Uterus (tissue), 4 donors: ENCODE measurements at places on chromosomes 7 and 10. TPM values are rescaled to one million over a fixed set of nuclear protein-coding genes. Genes with fewer than 3 reads are reported as not detected.

Gene NKX1-2
- total RNA-seq, result not detected

Gene PDGFA
- 35.1 TPM for total RNA-seq

DNA sequence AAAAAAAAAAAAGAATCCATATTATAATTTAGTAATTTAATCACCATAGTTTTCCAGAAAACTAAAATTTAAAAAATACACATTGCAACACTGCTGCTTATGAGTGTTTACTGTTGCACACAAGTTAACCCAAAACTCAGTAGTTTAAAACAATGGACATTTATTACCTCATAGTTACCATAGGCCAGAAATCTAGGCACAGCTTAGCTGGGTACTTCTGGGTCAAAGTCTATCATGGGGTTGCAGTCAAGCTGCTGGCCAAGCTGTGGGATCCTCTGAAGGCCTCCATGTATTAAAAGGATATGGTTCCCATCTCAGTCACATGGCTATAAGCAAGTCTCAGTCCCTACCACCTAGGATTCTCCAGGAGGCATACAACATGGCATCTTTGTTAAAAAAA is 83.6 kb downstream of the ZFAND4 start:
- no peak for DNase-seq

DNA sequence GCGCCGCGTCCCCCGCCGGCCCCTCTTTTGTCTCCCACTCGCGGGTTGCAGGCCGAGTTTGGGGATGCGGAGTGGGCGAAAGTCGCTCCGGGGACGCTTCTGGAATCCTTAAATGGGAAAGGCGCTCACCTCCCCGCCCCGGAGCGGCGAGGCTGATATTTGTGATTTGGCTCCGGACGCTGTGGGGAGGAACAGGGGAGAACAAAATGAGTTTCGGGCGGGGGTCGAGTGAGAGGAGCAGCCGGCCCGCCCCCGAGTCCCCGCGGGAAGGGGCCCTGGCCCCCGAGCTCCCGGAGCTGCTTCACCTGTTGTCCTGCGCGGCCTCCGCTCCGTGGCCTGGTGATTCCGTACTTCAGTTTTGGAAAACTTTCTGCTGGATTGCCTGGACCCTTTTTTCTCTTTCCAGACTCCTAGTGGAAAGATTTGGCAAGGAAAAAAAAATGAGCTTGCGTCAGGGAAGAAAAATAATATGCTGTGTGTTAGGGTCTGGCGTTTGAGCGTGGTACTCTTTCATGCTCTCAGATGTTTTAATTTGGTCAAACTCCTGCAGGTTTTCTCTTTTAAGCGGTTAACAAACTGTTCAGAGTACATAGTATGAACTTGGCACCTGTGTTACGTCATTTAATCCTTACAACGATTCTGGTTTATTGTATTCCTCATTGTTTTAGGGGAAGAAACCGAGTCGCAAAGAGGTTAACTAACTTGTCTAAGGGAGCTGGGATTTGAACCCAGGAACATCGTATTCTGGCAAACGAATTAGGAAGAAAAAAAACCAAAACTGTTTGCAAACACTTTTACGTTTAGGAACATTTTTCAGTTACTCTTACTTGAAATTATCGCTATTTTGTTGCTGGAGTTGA is 924 bp downstream of the BMPR1A start:
- peak; percentile 60 for DNase-seq

GRCh38 chr10:34655286-34656170 is 159.6 kb downstream of the PARD3 start:
- DNase-seq, result peak; percentile 38

GRCh38 chr10:124663766-124664360 is 80.3 kb downstream of the FAM53B start:
- DNase-seq, result no peak

DNA sequence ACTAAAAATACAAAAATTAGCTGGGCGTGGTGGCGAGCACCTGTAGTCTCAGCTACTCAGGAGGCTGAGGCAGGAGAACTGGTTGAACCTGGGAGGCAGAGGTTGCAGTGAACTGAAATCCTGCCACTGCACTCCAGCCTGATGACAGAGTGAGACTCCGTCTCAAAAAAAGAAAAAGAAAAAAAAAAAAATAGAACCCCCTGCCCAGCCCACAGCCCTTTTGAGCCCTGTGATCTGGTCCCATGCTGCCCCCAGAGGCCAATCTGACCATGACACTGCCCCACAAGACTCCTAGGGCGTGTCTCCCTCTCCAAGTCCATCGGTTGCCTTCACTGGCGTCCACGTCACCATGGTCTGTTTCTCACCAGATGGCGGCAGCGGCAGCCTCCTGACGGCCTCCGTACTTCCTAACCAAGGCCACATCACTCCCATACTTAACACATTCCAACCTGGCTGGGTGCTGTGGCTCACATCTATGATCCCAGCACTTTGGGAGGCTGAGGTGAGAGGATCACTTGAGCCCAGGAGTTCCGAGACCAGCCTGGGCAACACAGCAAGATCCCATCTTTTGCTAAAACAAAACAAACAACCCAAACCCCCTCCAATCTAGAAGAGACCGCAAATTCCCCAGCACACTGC is 18.0 kb downstream of the STX1A start:
- no peak for DNase-seq

- DNase-seq, result peak; percentile 11
Measured at GRCh38 chr7:66503036-66503370, 125.7 kb upstream of the KCTD7 start.
